Endothelial cell of umbilical vein (primary cell): ENCODE measurements at places on chromosomes 2 and 18. TPM values are rescaled to one million over a fixed set of nuclear protein-coding genes. Genes with fewer than 3 reads are reported as not detected.

Gene RBM44
- total RNA-seq: 0.44 and 0.53 TPM in 2 replicates

Gene CFAP53
- total RNA-seq: 0.16 and 0.18 TPM in 2 replicates

Gene CFC1
- not detected in 2 replicates for total RNA-seq

Gene EFR3B
- 0.58 and 0.77 TPM in 2 replicates for total RNA-seq

Gene IL1RN
- not detected in 2 replicates for total RNA-seq

Gene SERPINB11
- total RNA-seq: not detected in 2 replicates

Gene ARHGAP15
- not detected in 2 replicates for total RNA-seq

Gene CRYBA2
- total RNA-seq: not detected in 2 replicates

Gene LCT
- 0.07 TPM in 1 of 2 replicates, not detected in the other for total RNA-seq

Gene ONECUT2
- total RNA-seq: 0.05 and 0.62 TPM in 2 replicates
